ENCODE measurements at places on chromosomes 16 and 17.
A peak's percentile ranks its signal among the peaks of the same experiment; 100 is the strongest.

DNA sequence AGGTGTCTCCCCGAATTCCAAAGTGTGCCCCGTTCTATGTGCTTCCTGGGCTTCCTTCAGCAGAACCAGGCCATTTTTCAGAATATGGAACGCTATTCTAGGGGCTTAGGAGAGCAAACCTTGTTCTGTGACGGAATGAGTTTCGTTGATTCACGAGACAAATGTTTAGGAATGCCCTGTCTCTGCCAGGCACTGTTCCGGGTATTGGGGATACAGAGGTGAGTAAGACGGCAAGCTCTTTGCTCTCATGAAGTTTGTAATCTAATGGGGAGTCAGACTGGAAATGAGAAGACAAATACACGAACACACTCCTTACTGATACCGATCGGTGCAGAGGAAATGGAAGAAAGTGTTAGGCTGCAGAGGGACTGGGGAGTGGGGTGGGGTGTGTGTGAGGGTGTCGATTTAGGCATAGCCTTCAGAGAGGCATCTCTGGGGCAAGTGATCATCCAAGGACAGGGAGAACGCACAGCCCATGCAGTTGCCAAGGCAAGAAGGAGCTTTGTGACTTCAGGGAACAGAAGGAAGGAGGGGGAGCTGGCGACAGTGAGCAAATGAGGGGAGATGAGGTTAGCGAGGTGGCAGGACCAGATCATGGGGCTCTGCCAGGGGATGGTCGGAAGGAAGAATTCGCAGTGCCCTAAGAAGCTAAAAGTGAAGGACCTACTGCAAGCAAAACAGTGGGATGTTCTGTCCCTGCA is 189.6 kb downstream of the MSI2 start:
- peak overlapping the region; percentile 3 for H3K27ac ChIP-seq
- no peaks in the 10 kb centered on the region for H3K27me3 ChIP-seq
- H3K36me3 ChIP-seq = peaks cover 10% of the 10 kb centered on the region
- no peak overlapping the region for H3K4me3 ChIP-seq
- DNase-seq = no peak

GRCh38 chr17:18862011-18862410 is 4.1 kb downstream of the PRPSAP2 start:
- peaks cover 42% of the 10 kb centered on the region for H3K4me1 ChIP-seq
- H3K27ac ChIP-seq = no peak overlapping the region
- peaks cover 27% of the 10 kb centered on the region for H3K36me3 ChIP-seq
- no peak for DNase-seq
- H3K27me3 ChIP-seq = no peaks in the 10 kb centered on the region
- no peak overlapping the region for H3K4me3 ChIP-seq

DNA sequence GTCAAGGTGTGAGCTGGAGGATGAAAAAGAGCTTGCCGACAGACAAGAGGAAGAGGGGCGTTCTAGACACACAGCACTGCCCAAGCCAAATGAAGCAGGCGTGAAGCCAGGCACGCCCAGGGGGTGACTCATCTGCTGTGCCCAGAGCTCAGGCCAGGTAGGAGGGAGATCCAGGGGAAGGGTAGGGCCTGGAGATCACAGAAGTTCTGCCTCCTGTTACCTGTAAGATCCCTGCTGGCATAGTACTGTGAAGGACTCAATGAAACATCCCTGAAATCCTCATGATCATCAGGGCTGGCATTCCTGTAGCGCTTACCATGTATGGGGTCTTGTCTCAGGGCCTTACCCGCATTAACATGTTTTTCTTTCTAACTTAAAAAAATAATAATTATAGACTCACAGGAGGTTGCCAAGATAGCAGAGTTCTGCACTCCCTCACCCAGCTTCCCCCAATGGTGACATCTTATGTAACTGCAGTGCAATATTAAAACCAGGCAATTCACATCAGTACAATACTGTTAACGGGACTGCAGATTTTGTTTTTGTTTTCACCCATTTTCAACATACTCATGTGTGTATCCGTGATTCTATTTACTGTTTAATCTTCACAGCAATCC is 158.6 kb downstream of the XYLT1 start:
- no peak for DNase-seq
- H3K4me1 ChIP-seq = peaks cover 26% of the 10 kb centered on the region
- H3K36me3 ChIP-seq = no peaks in the 10 kb centered on the region
- H3K4me3 ChIP-seq = no peak overlapping the region

DNA sequence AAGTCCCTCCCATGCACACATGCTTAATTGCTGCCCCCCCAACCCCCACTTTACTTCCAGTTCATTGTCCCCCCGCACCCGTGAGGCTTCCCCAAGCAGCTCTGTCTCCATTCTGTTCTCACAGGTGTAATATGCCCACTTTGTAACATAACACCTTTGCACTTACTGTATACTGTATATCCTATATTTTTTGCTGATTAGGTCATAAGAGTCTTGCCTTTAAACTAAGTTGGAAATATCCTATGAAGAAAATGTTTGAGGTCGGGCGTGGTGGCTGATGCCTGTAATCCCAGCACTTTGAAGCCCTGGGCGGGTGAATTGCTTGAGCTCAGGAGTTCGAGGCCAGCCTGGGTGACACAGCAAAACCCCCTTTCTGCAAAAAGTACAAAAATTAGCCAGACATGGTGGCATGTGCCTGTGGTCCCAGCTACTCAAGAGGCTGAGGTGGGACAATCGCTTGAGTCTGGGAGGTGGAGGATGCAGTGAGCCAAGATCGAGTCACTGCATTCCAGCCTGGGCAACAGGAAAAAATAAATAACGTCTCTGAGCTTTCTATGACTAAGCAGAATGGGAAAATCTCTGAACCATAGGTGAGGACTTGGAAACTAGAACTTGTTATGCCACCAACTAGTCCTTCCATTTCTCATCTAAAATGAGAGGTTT is 76.1 kb downstream of the TNRC6C start:
- no peak overlapping the region for H3K4me3 ChIP-seq
- no peaks in the 10 kb centered on the region for H3K27me3 ChIP-seq
- no peak for DNase-seq

DNA sequence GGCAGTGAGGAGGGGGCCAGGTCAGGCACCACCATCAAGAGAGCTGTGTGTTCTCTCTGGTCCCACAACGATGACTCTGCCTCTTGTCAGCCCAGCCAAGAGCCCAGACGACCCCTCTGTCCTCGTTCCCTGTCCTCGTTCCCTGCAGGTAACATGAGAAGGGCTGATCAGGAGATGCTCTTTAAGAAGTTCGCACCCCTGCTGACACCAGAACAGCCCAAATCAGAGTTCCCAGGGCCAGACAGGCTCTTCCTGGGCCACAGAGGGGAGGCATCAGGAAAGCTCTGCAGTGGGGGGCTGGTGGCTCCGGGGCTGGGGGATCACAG is 13.5 kb upstream of the DNAI2 start:
- no peak overlapping the region for H3K27ac ChIP-seq
- H3K27me3 ChIP-seq = no peaks in the 10 kb centered on the region
- DNase-seq = no peak
- H3K4me1 ChIP-seq = no peaks in the 10 kb centered on the region
- no peaks in the 10 kb centered on the region for H3K36me3 ChIP-seq
- H3K4me3 ChIP-seq = no peak overlapping the region

DNA sequence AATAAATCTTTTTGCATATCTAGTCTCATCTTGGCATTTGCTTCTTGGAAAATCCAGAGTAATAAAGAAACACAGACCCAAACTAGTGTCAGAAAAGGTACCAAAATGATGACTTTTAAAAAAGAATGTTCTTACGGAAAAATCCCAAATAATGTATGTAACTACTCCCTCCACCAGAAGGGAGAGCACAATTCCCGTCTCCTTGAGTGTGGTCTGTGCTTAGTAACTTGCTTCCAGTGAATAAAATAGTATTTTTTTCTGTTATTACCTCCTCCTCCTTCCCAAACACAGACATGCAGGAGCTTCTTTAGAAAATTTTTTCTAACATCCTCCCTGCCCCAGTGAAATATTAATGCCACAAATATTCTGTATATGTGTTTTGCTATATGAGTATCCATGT is 358.1 kb downstream of the ZFHX3 start:
- no peaks in the 10 kb centered on the region for H3K4me1 ChIP-seq
- DNase-seq = no peak
- H3K27me3 ChIP-seq = no peaks in the 10 kb centered on the region
- H3K36me3 ChIP-seq = peaks cover 2% of the 10 kb centered on the region
- H3K27ac ChIP-seq = no peak overlapping the region
- no peak overlapping the region for H3K4me3 ChIP-seq

- H3K27ac ChIP-seq = no peak overlapping the region
- no peaks in the 10 kb centered on the region for H3K27me3 ChIP-seq
- peaks cover 29% of the 10 kb centered on the region for H3K4me1 ChIP-seq
- no peak for DNase-seq
Observed at GRCh38 chr16:11499295-11500089, 87.2 kb downstream of the LITAF start.

GRCh38 chr17:51580869-51581268 is 320.5 kb downstream of the UTP18 start:
- H3K27me3 ChIP-seq = peaks cover 21% of the 10 kb centered on the region
- H3K4me3 ChIP-seq = no peak overlapping the region
- H3K36me3 ChIP-seq = no peaks in the 10 kb centered on the region
